ENCODE measurements at places on chromosomes 2 and 18. TPM values are rescaled to one million over a fixed set of nuclear protein-coding genes. Genes with fewer than 3 reads are reported as not detected.

Gene HOXD11
- total RNA-seq, result 1.4 TPM

Gene PRSS56
- 1.5 TPM for total RNA-seq

Gene AOX1
- 35.6 TPM for total RNA-seq

Gene MAPK4
- total RNA-seq, result 89.0 TPM

Gene GPBAR1
- total RNA-seq, result 0.30 TPM

Gene POTEE
- 0.44 TPM for total RNA-seq

Gene SLC23A3
- total RNA-seq, result 0.69 TPM

Gene CCBE1
- total RNA-seq, result 1.9 TPM
